ENCODE measurements at places on chromosomes 2 and 18.

- no peak for DNase-seq
These were observed 43.8 kb upstream of the SCN9A start for GRCh38 chr2:166419616-166419934.

GRCh38 chr2:74628538-74629105 is 19.5 kb downstream of the M1AP start:
- DNase-seq, result no peak

DNA sequence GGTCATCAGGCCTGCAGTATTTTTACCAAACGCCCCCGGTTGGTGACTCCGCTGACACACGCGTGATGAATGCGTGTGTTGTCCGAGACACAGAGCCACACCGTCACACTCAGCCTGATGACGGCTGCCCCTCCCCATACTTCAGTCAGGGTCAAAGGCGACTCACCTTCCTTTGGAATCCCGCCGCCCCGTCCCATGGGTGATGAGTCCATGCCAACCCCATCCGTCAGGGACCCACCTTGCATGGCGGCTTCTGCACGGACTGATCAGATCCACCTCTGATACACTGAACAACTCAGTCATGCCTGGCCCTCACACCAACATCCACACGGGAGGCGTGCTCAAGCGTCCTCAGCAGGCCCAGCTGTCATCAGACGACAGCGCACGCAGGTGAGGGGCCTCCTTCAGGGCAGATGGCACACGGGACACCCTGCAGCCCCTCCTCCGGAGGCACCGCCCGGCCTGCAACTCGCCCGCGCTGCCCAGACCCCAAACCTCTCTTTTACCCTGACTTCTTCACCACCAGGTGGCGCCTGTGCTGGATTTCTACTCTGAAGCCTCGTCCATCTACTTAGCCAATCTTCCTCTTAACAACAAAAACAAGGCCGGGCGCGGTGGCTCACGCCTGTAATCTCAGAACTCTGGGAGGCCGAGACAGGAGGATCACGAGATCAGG is 89.2 kb downstream of the ZNF516 start:
- no peak for DNase-seq

GRCh38 chr2:165725421-165725820 is 68.6 kb downstream of the GALNT3 start:
- no peak for DNase-seq

DNA sequence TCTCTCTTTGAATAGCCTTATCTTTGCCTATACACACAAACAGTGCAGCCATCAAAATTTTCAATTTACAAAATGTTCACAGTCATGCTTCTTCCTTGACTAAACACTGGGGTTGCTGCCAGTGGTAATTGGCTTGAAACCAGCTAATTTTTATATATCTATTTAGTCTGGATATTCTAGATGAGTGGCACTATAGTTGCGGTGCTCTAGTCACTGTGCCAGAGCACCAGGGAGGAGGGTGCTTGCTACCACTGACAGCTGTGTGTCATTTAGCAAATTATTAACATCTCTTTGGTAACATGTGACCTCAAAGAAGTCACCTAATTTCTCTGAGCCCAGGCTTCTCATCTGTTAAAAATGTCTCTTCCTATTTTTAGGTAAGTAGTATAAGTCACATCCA is 130.4 kb downstream of the MEIS1 start:
- no peak for DNase-seq

DNA sequence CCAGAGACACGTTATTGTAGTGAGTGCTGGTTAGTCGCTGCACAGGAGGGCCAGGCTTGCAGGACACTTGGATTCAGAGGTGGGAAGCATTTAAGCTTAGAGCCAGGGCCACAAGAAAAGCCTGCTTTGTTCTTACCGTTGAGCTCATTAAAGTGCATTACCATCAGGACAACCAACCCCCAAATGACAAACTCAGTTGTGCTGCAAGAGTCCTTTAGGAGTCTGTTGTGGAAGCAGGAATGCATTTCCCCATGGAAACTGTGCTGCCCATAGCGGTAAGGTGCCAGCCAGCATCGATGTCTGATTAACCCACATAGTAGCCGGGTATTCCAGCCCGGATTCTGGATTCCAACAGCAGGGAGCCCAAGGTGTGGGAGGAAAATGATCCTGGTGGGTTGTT is 23.4 kb upstream of the REEP1 start:
- no peak for DNase-seq

- no peak for DNase-seq
These were observed 40.7 kb downstream of the MC4R start for GRCh38 chr18:60331890-60332289.

GRCh38 chr2:218010140-218010983 is 7.6 kb upstream of the TNS1 start:
- peak; percentile 20 for DNase-seq

DNA sequence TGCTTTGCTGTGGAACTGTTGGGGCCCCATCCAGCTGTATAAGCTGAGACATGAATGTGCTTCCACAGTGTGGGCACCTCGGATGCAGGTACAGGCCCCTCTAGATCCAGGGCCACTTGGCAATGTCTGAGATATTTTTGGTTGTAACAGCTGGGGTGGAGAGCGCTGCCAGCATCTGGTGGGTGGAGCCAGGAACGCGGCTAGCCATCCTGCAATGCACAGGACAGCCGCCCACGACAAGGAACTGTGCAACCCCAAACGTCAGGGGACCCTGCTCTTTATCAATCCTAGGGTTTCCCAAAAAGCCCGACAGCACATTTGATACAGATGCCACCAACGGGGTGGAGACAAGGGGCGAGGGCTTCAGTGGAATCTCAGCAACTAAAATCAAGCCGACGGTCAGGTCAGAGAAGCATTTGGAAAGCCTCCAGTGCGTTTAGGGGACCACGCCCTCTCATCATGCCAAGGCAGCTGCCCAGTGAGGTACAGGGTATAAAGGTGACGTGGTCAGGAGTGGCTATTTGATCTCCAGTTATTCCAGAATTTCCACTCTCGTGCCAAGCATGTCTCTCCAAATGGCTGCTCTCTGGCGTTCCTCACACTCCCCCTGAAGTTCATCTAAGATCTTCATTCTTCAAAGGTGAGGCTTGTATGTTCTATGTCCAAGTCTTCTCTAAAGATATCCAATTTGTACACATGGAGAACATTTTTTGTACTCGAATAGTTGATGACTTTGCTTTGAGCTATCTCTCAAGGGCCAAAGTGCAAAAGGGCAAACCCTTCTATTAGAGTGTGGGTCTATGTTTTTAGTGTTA is 55.7 kb downstream of the LRRFIP1 start:
- no peak for DNase-seq

DNA sequence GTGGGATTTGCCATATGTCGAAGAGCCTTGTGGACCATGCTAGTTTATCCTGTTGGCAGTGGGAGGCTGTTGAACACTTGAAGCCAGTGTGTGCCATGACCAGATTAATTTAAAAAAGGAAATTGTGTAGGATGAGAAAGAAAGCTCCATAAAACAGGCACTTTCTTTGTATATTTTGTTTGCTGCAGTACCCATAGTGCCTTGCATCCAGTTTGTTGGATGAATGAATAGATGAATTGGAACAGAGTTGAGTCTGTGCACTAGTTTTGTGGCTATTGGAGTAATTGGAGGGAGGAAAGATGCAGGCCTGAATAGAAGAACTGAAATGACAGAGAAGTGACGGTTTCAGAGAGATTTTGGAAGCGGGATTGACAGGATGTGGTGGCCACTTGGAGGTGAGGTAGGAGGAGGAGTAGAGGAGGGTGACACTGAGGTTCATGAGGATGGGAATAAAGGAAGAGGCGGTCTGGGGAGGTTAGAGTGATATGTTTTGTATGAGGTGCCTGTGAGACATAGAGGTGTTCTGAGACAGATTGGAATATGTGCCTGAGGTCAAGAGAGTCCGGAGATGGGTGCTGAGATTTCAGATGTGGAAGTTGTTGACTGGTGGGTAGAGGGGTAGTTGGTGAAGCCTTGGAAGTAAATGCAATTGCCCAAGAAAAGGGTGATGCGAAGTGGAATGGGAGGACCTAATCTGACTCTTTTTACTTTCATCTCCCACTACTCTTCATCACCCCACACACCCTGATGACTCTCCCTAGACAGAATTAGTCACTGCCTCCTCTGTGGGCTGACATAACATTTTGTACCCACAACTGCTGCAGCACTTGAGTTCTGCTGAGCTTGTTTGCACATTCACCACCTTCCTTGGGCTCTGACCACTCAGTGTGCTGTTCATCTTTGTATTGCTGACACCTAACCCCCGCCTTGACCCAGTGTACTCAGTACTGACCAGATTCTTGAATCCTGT is 5.1 kb downstream of the DGUOK start:
- DNase-seq, result no peak

- no peak for DNase-seq
These were observed 164.8 kb downstream of the RIT2 start for GRCh38 chr18:42950732-42951131.

DNA sequence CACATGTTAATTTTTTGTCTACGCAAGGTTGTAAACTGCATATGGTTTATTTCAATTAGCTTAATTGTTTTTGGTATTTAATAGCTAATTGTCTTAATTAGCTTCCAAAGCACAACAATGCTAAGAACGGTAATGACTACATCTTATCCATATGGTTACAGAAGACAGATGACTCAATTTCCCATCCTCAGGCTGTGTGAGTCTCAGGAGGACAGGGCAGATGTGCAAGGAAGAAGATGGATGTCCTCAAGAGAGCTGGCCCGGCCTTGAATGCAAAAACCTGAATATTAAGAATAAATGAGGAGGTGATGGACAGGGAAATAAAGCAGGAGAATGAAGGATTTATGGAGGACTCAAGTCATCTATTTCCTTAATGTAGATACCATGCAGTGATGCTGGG is 31.4 kb downstream of the SLC4A3 start:
- DNase-seq, result no peak

- DNase-seq, result no peak
These were observed 125.8 kb upstream of the CREB1 start for GRCh38 chr2:207403950-207404349.

DNA sequence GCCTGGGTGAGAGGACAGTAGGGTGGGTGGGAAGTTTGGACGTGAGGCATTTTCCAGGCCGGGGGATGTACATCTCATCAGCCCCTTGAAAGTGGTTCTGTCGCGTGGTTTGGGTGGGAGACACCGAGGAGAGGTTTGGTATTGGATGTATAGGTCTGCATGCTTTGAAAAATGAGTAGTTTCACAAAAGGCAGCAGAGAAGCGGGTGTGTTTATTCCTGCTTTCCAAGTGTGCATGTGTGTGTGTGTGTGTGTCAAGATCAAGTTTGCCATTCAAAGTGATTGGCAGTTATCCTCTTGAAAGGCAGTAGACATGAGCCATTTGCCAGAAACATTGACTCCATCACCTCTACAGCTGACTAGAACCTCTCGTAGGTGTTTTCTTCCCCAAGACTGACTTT is 423.1 kb upstream of the POU3F3 start:
- DNase-seq, result no peak

GRCh38 chr2:165070076-165070475 is 114.8 kb upstream of the SLC38A11 start:
- no peak for DNase-seq

- no peak for DNase-seq
These were observed 195.6 kb upstream of the MC4R start for GRCh38 chr18:60568220-60568619.

- peak; percentile 14 for DNase-seq
These were observed 864 bp upstream of the XPO1 start for GRCh38 chr2:61538920-61539520.

GRCh38 chr2:33304032-33304864 is 172.2 kb upstream of the RASGRP3 start:
- DNase-seq, result no peak

GRCh38 chr2:174012347-174013314 is 47.5 kb upstream of the SP3 start:
- peak; percentile 50 for DNase-seq

DNA sequence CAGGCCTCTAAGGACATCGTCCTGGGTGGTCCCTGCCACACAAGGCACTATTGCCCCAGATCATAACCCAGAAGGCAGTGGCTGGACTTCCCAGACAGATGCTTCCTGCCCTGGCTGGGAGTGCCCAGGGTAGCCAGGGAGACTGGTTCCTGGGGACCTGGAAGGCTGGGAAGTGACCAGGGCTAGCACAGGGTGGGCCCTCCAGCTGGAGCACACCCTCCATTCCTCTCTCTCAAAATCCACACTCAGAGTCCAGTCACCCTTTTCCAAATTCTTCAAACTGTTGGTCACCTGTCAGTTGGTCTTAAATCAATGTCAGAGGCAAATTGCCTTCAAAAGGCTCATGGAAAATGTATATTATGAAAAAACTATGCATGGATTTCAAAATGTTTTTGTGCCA is 11.6 kb upstream of the TUBB6 start:
- DNase-seq, result no peak

DNA sequence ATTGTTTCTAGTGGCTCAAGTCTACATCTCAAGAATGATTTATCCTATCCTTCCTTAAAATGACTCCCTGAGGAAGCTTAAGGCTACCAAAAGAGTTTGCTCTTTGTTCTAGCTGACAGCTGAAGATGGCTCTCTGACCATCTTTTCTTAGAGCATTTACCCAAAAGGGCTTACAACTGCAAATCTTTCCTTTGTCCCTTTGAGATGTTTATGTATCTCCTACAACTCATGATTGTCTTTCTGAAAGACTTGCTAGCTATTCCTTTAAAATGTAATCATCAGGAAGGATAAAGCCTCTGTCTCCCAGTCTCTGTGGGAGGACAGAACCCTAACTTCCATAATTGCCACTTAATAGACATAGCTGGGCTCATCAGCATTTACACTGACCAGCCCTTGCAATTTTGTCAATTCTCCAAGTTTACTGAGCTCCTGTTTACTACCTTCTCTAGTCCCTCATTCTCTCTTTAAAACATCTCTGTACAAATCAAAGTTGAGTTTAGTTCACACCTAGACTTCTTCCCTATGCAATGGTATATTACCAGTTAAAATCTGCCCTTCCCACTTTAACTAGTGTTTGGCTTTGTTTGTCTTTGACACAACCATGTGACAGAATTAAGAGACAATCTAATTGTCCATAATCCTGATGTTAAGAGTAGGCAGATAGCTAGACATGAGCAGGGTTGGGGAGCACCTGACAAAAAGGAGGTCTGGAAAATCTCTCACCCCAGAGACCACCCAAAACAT is 188.2 kb downstream of the PTH2R start:
- no peak for DNase-seq

DNA sequence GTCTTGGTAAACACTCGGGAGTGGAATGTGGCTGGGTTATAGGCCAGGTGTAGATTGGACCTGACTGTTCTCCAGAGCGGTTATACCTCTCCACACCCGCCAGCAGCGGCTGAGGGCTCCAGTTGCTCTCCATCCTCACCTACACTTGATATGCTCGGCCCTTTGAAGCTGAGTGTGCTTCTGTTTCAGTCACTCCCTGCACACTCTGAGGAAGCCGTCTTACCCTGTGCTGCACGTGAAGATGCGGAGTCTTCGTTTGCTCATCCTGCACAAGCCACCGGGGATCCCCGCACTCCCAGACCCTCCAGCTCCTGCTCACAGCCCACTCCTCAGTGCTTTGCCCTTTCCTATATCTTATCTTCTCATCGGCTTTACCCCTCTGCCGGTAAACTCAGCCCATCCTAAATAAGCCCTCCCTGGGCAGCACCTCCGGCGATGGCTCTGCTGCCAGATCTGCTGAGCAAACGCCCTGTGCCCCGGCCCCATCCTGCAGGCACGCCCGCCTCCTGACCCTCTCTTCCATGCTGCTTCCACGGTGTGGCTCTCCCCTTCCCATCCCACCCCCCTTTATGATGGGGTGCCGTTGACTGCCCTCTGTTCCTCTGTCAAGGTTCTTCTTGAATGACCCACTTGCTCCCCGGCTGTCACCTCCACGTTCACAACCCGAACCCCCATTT is 47.3 kb upstream of the ODC1 start:
- DNase-seq, result no peak

GRCh38 chr2:208358758-208359631 is 47.6 kb upstream of the PTH2R start:
- no peak for DNase-seq

Measured in CD4-positive, alpha-beta T cell treated with Interferon gamma for 1 hour (primary cell).